ENCODE measurements at places on chromosomes 3 and 15. TPM values are rescaled to one million over a fixed set of nuclear protein-coding genes. Genes with fewer than 3 reads are reported as not detected.

The CIDEC gene
- total RNA-seq: not detected

The MAP2K5 gene
- 4.0 TPM for total RNA-seq

The HRG gene
- not detected for total RNA-seq

The MYO9A gene
- total RNA-seq: 13.4 TPM

The P3H2 gene
- total RNA-seq: 19.0 TPM

The ROBO2 gene
- 0.13 TPM for total RNA-seq

All from mammary microvascular endothelial cell (primary cell).